ENCODE measurements at places on chromosomes 16 and 17. TPM values are rescaled to one million over a fixed set of nuclear protein-coding genes. Genes with fewer than 3 reads are reported as not detected.
A peak's percentile ranks its signal among the peaks of the same experiment; 100 is the strongest.

DNA sequence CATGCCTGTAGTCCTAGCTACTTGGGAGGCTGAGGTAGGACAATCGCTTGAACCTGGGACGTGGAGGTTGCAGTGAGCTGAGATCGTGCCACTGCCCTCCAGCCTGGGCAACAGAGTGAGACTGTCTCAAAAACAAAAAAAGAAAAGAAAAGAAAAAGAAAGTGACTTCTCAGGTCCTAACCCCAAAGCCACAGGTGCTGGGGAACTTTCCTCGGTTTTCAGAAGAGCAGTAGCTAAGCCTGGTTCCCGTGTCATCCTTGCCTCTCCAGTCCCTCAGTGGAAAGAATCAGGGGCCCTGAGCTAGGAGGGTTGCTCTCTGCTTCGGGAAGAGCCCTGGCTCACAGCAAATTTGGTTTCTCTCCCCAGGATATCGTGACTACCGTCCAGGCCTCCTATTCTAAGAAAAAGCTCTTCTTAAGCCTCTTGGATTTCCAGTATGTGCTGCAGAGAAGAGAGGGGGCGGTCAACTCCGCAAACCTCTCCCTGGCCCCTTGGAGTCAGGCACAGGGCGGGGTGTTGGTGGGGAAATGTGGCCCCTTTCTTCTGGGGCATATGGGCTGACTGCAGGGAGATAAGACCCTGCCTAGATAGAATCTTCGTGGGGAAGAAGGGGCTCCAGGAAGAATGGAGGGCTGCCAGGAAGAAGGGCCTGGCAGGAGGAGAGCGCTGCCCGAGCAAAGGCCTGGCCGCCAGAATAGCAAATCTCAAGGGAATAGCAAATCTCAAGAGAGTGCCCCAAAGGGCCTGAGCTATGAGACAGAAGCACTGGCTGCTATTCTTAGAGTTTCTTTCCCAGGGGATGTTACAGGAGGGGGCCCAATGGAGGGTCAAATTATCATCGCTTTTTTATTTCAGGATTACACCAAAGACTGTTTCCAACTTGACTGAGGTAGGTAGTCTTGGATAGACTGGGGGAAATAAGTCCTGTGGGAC, 8.3 kb upstream of the NLRC5 start:
- DNase-seq: no peak

DNA sequence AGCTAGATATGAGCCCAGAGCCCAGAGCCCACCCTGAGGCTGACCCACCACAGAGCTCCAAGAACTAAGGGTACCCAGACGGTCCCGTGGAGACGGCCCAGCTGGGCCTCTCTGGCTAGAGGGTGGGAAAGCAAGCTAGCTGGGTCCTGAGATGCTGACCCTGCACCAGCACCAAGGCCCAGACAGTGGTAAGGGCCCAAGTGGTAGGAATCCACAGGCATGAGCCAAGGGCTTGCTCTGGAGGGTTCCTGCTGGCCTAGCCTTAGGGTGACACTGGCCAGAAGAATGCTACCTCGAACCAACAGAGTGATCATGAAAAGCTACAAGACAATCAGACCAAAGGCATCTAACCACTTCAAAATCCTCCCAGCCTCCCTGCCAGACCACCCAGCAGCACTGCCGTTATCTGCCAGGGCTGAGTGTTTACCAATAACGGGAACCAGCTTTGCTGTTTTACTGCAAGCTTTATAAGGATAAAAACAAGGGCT, 13.2 kb downstream of the HIC1 start:
- DNase-seq: peak; percentile 87

- DNase-seq: peak; percentile 82
Measured at GRCh38 chr17:68462381-68463210, 5.3 kb upstream of the WIPI1 start.

DNA sequence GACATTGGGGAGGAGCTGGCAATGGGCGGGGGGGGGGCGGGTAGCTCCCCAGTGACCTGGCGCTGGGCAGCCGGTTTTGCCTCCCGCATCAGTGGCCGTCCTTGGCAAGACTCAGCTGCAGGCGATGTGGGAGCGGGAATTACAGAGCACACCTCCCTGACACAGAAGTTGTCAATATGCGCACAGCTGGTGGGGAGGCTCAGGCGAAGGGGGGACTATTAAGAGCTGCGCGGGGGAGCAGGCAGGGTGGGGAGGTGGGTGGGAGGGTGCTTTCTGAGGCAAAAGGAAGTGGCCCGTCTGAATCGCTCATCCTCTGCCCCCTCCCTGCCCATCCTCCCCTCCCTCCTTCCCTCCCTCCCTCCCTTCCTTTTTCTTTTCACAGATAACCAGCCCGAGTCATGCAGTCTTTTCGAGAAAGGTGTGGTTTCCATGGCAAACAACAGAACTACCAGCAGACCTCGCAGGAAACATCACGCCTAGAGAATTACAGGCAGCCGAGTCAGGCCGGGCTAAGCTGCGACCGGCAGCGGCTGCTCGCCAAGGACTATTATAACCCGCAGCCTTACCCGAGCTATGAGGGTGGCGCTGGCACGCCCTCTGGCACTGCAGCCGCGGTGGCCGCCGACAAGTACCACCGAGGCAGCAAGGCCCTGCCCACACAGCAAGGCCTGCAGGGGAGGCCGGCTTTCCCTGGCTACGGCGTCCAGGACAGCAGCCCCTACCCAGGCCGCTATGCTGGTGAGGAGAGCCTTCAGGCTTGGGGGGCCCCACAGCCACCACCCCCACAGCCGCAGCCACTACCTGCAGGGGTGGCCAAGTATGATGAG, 44.0 kb downstream of the SREBF1 start:
- DNase-seq: peak; percentile 98

DNA sequence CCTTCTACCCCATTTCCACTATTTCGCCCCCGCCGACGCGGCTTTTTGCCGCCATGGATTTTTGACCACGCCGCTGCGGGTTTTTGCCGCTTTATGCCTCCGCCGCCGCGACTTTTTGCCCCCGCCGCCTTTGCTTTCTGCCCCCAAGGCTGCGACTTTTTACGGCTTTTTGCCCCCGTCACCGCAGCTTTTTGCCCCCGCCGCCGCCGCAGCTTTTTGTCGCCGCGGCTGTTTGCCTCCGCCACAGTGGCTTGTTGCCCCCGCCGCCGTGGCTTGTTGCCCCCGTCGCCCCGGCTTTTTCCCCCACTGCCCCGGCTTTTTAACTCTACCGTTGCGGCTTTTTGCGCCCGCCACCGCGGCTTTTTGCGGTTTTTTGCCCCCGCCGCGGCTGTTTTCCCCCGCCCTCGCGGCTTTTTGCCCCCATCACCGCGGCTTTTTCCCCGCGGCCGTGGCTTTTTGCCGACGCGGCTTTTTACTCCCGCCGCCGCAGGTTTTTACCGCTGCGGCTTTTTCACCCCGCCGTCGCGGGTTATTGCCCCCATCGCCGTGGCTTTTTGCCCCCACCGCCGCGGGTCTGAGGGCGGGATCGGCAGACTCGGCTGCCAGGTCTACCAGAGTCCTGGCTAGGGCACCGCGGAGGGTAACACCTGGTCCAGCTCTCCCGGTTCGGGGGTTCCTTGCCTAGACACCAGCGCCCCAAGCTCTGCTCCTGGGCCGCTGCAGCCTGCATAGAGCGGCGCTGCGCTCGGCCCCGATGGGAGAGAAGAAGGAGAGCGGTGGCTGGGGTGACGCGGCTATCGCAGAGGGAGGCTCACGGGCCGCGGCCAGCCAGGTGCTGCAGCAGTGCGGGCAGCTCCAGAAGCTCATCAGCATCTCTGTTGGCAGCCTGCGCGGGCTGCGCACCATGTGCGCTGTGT, 562.7 kb upstream of the WSB1 start:
- no peak for DNase-seq

The PRSS27 gene
- total RNA-seq: 2.5 TPM
